ENCODE measurements at places on chromosomes 1 and 21.

- DNase-seq = no peak
These were observed 16.8 kb downstream of the PLPPR4 start for GRCh38 chr1:99281105-99281504.

- DNase-seq = no peak
These were observed 125.0 kb upstream of the KCNK2 start for GRCh38 chr1:214957330-214958137.

DNA sequence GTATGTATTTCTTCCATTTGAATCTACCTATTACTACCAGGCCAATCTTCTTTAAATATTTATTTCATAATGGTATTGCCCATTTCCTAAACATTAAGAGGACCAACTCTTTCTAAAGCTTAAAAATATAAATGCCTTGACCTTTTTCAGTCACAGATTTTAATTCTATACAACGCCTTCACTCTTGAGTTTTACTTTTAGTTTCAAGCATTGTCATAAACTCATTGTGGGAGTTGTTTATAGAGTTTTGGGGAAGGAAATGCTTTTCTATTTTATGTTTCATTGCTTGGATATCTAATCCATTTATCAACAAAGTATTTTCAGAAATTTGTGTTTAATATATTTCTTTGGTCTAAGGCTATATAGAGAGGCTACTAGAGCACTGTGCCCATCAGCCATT is 155.8 kb downstream of the DPYD start:
- no peak for DNase-seq

DNA sequence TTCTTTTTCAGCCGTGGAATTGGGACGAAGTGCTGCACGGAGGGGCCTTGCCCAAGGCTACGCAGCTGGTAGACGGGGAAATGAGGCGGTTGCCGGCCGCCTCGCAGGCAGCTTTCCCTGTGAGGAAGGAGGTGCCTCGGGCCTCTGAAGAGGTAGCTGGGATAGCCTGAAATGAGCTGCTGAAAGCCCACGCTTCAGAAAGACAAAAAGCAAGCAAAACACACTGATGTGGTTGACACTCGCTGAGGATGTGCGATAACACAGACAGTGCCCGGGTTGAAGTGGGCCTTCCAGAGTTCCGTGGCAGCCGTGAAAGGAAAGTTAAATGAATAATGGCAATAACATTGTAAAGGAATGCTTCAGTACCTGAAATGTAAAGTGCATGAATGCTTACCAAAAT is 47.2 kb downstream of the S1PR1 start:
- DNase-seq = no peak

Measured in activated gamma-delta T cell (primary cell).